Lung (tissue), 17 donors: ENCODE measurements at places on chromosomes 12 and 14.

GRCh38 chr12:39723831-39724230 lies 104.2 kb upstream of the ABCD2 start:
- no peak for DNase-seq

GRCh38 chr12:19120795-19121194 lies 8.7 kb upstream of the PLEKHA5 start:
- DNase-seq = no peak

- no peak for DNase-seq
Measured at GRCh38 chr12:10247436-10248058, 34.9 kb downstream of the GABARAPL1 start.

- no peak for DNase-seq
Measured at GRCh38 chr12:103560604-103561101, 26.4 kb upstream of the STAB2 start.

GRCh38 chr12:2301531-2302461 lies 249.0 kb downstream of the CACNA1C start:
- no peak for DNase-seq

- no peak for DNase-seq
Measured at GRCh38 chr12:84502180-84502860, 410.3 kb downstream of the SLC6A15 start.

DNA sequence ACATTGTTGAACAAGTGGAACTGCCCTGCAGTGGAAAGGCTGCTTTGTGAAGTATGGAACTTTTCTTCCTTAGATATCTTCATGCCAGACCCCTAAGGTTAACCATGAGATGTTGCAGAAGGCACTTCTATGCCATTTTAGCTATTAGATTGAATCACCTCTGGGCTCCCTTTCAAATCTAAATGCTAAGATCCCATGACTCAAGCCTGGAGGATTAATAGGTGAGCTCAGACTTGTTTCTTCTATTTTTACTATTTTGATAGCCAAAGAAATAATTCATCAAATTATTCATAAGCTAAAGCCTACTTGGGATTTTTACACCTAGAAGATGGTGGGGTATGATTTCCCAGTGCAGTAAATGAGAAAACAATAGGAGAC lies 64.3 kb downstream of the DAD1 start:
- no peak for DNase-seq

- DNase-seq = no peak
Measured at GRCh38 chr14:54003064-54003463, 46.4 kb upstream of the BMP4 start.
